ENCODE measurements at places on chromosomes 4 and X.

DNA sequence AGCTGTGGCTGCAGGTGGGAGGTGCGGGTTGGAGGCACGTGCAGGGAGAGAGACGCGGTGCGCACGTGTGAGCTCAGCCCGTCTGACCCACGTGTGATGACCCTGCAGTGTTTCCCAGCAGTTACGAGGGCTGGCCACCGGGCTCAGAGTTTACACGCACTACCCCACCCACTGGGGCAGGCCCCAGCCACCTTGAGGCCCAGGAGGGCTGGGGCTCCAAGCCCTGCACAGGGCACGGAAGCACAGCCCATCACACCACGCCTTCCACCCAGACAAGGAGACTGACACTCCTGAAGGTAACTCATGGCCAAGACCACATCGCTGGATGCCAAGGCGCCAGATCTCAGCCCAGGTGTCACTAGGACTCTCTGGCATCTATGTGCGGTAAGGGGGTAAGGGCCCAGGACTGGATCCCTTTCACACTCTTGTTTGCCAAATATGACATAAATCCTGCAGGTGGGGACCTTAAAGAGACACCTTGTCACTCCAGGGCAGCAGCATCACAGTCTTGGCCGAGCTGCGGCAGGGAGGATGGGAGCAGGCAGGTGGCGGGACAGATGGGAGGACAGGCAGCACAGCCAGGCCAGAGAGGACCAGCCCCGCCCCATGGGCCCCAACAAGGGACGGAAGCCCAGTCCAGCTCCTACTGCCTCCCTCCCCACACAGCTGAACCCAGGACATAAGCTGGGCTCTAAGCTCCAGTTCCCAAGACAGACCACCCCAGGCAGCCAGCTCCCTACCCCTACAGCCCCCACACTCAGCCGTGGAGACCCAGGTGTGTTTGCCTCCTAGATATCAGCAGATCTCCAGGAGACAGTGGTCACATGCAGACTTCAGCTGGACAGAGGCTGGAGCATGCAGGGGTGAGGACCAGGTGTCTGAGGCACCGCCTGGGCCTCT lies 56.8 kb downstream of the ZFYVE28 start:
- DNase-seq, result no peak

GRCh38 chr4:107837317-107837716 lies 12.6 kb downstream of the SGMS2 start:
- no peak for DNase-seq

GRCh38 chrX:156008915-156009314 lies 11.4 kb downstream of the IL9R start:
- no peak for DNase-seq

DNA sequence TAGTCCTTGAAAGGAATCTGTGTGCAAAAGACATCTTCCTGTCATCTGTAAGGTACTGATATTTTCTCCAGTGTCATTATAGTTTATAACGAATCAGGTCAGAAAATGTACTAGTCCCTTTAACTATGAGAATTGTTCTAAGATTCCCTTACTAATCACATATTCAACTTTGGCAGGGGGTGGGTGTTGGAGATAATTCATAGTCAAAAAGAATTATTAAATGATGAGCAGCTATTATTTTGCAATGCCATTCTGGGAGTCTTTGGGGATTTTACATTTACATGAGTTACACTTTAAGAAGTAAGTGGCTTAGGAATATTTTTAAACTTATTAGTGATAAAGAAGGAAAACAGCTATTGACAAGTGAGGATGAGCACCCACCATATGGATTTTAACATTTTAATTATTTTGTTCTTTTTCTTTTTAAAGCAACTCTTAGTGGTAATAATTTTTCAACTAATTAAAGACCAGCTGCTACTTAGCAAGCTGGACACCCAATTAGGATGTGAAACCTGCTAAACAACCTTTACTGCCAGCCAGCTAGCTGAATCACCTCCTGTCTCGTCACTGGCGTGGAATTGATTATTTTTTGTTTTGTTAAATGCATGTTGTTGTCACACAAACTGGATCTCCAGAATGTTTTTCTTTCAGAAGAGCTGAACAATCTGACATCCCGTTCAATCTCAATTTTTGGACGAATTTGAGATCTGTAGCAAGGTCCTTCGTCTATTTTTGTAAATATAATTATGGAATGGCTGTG lies 219.2 kb downstream of the ARAP2 start:
- DNase-seq, result no peak

GRCh38 chr4:73609706-73610105 lies 10.5 kb downstream of the RASSF6 start:
- DNase-seq, result no peak

DNA sequence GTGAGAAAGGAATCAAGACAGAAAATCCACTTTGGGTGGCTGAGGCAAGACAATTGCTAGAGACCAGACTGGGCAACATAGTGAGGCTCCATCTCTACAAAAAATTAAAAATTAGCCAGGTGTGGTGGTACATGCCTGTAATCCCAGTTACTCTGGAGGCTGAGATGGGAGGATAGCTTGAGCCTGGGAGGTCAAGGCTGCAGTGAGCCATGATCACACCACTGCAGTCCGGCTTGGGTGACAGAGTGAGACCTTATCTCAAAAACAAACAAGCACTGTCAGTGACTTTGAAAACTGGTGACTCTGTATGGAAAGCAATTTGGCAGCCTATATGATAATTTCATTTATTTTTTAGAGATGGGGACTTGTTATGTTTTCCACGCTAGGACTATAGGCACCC lies 2.3 kb upstream of the ELOVL6 start:
- no peak for DNase-seq

DNA sequence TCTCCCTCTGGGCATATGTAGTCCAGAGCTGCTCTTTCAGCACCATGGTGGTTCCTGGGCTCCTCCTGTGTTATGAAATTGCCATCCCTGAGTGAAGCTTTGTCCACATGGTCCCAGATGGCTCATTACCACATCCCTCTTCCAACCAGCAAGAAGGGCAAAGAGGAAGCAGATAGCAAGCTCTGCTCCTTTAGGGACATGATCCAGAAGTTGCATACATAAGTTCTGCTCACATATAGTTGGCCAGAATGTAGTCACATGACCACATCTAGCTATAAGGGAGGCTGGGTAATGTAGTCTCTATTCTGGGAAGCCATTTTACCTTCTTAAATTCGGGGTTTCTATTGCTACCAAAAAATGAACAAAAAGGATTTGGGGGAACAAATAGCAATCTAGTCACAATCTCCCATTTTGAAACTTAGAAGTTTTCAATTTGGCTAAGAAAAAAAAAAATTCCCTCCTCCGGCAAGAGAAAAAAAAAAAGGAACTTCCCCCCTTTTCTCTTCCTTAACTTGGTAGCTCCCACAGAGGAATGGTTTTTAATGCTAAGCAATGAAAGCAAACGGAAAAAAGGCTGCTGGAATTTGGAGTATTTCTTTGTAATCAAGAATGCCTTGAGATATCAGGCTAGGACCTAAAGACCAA lies 88.2 kb upstream of the USP9X start:
- DNase-seq, result no peak

GRCh38 chr4:86536151-86536550 lies 58.0 kb upstream of the PTPN13 start:
- no peak for DNase-seq

DNA sequence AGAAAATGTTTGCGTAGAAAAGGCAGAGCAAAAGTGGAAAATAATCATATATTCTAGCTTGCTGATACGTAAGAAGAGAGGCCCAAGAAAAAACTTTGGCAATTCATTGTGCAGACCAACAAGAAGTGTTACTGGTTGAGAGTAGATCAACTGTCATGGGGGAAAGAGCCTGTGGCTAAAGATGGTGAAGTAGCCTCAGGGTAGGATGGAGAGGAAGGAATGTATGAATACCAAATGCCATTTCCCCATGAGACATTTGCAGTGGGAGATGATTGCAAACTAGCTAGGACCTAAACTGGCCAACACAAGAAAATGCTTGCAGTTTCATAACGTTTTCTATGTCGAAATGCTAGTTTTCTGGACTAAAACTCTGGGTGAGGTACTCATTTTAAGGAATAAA lies 47.7 kb upstream of the ADGRL3 start:
- no peak for DNase-seq

DNA sequence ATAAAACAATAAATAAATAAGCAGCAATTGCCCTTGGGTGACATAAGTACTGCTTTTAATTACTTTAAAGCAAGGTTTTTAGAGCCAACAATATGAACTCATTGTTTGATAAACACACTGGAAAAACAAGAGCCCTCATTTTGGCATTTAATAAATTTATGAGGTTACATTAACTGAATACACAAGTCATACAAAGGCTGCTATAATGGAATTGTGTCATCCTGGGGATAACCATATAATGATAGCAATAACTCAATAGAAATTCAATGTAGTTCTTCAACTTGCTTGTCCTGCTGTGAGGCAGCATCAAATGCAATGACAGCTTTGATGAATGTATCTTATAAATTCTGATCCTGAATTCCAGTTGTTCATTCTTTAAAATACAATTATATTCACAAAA lies 1512.5 kb downstream of the STIM2 start:
- no peak for DNase-seq

DNA sequence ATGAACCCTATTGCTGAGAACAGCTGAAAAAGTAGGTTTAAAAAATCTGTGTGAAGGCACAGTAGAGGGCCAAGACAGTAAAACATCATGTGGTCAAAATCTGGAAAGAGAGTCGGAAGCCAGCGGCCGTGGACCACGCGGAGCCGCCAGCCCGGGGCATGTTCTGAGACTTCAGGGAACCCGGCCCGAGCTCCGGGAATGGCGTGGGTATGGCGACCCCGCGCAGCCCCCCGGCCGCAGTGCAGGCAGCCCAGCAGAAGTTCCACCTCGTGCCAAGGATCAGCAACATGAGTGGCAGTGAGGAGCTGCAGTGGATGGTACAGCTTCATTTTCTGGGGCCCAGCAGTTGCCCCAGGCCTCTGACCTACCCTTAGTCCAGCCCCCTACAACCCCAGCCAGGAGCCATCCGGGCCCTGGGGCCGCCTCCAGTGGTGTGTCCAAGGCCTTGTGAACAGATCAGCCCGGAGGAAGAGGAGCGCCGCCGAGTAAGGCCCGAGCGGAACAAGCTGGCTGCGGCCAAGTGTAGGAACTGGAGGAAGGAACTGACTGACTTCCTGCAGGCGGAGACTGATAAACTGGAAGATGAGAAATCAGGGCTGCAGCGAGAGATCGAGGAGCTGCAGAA lies 94.2 kb downstream of the LARP1B start:
- no peak for DNase-seq

- DNase-seq, result peak; percentile 7
Observed at GRCh38 chr4:123444290-123444731, 47.7 kb downstream of the SPRY1 start.

DNA sequence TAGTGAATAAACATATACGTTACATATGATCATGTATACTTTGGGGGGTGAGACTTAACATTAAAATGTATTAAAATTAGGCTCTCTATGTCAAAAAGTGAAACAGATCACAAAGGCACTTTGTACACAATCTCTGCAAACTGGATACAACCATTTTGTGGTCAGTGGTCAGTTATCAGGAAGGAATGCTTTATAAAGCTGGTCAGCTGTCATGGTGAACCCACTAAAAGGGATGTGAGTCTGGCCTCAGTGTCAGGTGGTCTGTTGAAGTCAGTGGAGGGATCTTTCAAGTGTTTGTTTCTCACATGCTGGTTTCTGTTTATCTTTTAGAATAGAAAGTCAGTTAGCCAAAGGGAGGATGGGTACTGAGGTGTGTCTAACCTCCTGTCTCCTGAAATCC lies 875.5 kb upstream of the INTU start:
- no peak for DNase-seq

DNA sequence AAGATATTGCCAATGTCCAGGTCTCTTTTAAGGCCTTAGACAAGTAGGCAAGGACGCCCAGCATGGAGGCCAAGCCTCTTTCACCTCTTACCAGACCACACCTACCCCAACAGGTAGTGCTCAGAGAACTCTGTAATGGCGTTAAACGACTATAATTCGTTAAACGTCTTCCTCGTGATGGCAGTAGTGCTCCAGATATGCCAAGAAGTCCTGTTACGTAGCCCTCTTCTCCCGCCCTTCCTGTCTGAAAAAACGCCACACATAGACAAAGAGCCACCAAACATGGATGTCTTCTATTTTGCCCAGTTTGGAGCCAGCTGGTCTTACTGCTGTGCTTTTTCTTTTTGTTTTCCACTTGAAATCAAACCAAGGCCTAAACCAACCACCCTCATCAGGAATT lies 190.7 kb downstream of the OR13H1 start:
- no peak for DNase-seq

DNA sequence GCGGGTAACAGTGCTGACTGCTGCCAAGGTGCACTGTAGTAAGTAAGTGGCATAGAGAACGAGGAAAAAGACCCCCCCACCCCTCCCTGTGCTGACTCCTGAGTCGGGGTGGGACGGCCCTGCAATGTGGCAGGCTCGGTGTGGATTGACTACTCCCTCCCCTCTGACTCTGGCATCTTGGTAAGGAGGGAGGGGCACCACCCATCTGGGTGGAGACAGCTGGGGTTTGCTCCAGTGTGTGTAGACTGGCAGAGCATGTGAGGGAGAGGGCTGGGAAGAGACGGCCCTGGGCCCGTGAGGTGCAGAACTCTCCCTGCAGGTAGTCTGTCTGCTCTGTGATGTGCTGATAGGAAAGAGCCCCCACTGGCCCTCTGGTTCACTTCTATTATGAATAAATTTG lies 31.0 kb downstream of the NSG1 start:
- DNase-seq, result no peak

GRCh38 chr4:128371876-128372275 lies 84.3 kb upstream of the PGRMC2 start:
- DNase-seq, result no peak

DNA sequence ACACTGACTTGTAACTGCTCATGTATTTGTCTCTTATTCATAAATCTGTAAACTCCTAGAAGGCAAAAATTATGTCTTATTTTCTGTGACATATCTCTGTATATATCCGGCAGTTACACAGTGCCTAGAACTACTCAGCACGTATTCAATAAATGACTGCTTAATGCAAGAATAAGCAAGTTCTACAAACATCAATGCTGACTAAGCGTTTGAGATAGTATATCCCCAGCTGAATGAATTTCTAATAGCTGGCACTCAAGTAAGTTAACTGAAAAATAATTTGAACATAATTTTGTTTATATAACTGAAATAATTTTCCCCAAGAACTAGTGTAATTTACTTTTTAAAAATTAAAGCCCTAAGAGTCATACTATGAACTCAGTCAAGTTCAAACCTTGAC lies 113.7 kb downstream of the ARAP2 start:
- no peak for DNase-seq

GRCh38 chr4:13436962-13437361 lies 47.2 kb downstream of the RAB28 start:
- no peak for DNase-seq

GRCh38 chrX:72046447-72046846 lies 85.3 kb downstream of the RTL5 start:
- no peak for DNase-seq

GRCh38 chr4:13984991-13985800 lies 357.7 kb upstream of the BOD1L1 start:
- DNase-seq, result no peak

- DNase-seq, result no peak
Observed at GRCh38 chr4:17218786-17219185, 293.1 kb downstream of the QDPR start.

GRCh38 chrX:39409246-39409917 lies 608.1 kb downstream of the MID1IP1 start:
- DNase-seq, result no peak

Data from stimulated activated CD4-positive, alpha-beta T cell treated with anti-CD3 and anti-CD28 coated beads, Interleukin-12 subunit alpha, Interleukin-12 subunit beta, amount 100 ng/mL, for 24 hours (primary cell).